ENCODE measurements at places on chromosomes 7 and 10. TPM values are rescaled to one million over a fixed set of nuclear protein-coding genes. Genes with fewer than 3 reads are reported as not detected.

DNA sequence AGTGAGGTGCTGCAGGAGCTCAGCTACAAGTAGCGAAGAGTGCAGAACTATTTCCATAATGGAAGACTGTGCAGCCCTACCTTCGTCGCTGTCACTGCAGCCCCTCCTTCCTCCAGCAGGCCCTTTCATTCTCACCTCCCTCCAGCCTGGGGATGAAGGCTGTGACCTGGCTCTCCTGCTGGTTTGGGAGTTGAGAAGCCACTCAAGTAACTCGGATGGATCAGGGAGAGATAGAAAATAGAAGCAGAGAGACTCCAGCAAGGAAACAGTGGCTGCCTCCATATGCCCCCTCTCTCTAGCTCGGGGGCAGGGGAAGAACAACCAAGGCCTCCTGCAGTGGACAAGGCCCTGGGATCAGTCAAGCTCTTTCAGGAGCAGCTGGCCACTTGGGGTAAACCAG lies 37.4 kb upstream of the NPFFR1 start:
- no peak for ATAC-seq

DNA sequence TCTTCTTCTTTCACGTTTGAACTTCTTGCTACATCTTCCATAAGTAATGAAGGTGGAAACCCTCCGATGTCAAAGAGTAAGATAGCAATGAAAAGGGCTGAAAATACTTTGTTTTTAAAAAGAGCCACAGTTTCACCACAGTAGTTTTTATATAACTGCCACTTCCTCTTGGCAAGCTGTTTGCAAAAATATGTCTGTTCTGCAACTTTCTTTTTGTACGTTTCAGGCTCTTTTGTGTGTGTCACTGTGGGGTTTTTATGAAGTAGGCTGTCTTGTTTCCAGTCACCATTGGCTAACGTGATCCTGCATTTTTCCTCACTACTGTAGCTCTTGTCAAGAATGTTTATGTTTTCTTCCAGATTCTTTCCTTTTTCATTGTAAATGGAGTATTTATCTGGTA lies 55.6 kb downstream of the SLC16A9 start:
- ATAC-seq: no peak

DNA sequence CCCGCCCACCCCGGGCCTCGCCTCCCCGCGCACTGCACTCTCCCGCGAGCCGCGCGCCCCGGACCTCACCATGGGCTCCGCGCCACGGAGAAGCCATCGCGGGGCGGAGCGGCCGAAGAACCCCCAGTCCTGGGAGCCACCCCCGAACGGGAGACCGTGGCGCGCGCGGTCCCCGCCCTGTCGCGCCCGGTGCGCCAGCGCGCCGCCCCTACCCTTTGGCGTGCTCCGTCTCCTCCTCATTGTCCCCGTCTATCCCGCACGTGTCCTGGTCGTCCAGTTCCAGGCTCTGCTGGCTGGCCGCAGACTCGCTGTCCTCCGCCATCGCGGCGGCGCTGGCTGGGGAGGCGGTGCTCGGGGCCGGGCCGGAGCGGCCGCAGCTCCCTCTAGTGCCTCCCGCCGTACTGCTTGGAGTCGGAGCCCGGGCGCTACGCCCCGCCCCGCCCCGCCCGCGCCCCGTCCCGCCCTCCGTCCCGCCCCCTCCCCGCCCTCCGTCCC lies at the start of gene NMT2:
Gene NMT2, minus strand, starts transcription at position 403 of the 495 bp plus-strand sequence. Its CDS starts 81 bp downstream, at position 322.
- ATAC-seq: peak; percentile 94

The C10orf143 gene
- total RNA-seq: 1.1 TPM

The SPDYE16 gene
- 3.7 TPM for total RNA-seq

GRCh38 chr7:156069891-156070290 lies 257.6 kb upstream of the SHH start:
- ATAC-seq: no peak

The COL13A1 gene
- total RNA-seq: 3.9 TPM

- ATAC-seq: no peak
Observed at GRCh38 chr10:110637558-110638053, 6.5 kb upstream of the RBM20 start.

GRCh38 chr10:79479283-79479909 lies 32.9 kb upstream of the EIF5AL1 start:
- no peak for ATAC-seq

DNA sequence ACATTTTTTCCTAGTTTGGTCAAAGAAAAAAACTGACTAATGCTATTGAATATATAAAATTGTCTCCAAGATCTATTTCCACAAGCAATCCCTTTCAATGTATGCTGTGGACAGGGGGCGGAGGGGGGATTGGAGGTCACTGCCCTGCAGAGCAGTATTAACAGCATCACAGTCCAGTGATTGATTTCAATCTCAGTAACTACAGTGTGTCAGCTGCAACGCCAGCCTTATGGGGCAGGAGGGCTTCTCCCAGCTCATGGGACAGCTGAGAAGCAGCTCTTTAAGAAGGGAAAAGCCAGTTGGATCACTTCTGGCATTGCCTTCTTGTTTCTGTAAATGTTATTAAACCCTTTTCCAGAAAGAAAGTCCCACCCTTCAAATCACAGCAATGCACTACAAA lies 65.0 kb downstream of the RAPGEF5 start:
- no peak for ATAC-seq

The LIPJ gene
- 0.13 TPM for total RNA-seq

DNA sequence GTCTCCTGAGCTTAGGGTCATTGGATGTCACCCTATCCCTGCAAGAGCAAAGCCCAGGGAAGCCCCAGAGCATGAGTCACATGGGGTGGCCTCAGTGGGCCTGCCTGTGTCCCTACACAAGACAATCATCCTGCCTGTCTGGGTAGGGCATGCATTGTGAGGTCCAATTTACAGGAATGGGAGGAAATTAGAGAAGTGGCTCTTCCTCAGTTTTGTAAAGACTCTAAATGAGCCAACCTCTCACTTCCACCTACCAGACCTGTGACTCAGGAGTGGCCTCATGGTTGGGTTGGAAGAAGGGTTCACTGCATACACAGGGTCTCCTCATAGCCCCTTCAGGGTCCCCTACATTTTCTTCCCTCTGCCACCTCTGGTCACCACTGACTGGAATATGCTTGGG lies 43.6 kb upstream of the SMNDC1 start:
- ATAC-seq: no peak

DNA sequence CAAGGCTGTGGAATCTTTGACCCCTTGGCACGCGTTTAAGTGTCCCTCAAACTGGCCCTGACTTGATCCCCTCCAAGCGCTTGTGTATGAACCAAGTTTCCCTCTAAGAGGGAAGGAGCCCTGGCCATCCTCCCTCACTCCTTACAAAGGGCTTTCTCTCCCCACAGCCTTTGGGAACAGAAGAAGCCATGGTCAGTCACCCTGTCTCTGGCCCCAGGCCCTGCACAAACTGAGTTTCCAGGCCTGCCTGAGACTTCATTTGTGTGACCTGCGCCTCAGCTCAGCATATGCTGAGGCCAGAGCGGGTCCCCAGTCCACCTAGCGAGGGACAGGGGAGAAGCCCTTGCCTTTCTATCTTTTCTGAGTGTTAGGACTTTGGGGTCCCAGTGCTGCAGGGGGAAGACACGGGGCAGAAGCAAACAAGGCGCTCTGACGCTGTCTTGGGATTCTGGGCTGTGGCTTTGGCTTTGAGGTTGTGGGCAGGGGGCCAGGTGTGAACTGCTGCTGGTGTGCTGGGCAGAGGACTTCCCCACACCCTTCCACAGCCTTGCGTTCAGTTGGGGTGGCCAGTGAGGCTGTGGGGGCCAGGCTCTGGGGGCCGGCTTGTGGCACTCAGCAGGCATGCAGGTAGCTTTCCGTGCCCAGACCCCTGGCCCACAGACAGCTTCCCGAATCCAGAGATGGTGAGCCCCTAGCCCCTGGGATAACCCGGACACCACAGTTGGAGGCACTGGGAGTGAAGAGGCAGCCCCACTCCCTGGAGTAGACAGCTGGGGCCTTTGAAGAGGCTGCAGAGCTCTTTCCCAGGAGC lies 1.5 kb downstream of the RET start:
- no peak for ATAC-seq

DNA sequence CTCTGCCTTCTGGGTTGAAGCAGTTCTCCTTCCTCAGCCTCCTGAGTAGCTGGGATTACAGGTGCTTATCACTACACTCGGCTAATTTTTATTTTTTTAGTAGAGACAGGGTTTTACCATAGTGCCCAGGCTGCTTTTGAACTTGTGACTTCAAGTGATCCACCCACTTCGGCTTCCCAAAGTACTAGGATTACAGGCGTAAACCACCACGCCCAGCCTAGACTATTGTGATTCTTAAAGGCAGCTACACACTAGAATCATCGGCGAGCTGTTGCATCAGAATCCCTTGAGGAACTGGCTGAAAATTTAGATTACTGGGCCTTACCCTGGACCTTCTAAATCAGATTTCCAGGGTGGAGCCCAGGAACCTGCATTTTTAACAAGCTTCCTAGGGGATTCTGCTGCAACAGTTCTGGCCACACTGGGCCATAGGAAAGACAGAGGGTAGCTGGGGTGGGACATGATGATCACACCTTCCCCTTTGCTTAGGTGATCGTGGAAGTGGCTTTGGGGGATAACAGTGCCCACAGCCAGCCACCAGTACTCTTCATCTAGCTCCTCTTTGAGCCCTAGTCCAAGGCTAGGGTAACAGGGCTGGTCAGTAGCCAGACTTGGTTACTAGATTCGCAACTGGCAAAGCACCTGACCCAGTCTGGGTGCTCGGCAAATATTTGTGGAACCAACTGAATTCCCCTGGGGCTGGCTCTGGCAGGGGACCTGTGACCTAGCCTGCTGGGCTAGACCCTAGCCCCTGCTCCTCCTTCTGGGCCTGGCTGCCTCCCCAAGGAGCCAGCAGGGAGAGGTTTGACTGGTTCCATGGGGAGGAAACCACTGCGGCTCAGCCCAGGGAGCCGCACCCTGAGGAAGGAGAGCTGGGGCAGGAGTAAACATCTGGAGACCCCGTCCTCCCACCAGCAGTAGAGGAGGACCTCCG lies 67.1 kb upstream of the DUSP5 start:
- ATAC-seq: no peak

DNA sequence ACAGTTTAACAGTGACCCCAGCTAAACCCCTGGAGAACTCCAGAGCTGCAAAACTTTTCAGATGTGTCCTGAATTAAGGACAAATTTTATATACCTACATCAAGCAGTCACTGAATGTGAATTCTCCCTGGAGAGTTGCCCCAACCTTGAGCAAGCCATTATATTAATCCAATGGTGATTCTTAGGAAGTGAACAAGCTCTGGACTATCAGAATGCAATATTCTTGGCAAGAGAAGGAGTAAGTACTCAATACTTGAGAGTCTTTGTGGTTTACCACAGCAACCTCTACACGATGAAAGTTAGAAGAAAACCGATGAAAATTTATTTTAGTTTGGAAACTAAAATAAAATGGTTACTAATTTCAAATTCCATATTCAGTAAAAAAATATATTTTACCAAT lies 19.3 kb upstream of the ZNF365 start:
- ATAC-seq: no peak

The LOXL4 gene
- 19.1 TPM for total RNA-seq

- ATAC-seq: peak; percentile 63
Observed at GRCh38 chr10:58998924-58999713, 177.3 kb upstream of the PHYHIPL start.

The ADRA2A gene
- 2.7 TPM for total RNA-seq

DNA sequence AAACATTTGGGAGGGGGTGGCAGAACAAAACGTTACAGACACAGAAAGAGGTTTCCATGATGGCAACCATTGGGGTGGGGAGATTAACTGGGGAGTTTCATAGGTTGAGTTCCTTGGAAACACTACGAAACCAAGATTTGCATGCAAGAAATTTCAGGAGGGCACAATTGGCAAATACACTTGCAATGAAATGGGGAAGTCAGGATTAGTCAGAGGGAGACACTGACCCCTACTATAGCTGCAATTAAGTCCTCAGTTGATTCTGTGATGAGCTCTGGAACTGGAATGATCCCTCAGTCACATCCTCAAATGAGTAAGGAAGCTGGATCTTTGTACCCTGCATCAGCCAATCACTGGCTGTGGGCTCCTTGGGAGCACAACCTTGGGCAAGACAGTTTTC lies 22.1 kb downstream of the CPEB3 start:
- ATAC-seq: no peak

- no peak for ATAC-seq
Observed at GRCh38 chr7:30112103-30112713, 22.6 kb upstream of the MTURN start.

Data from gastroesophageal sphincter (tissue), 4 donors.